ENCODE measurements at places on chromosomes 5 and 9.

DNA sequence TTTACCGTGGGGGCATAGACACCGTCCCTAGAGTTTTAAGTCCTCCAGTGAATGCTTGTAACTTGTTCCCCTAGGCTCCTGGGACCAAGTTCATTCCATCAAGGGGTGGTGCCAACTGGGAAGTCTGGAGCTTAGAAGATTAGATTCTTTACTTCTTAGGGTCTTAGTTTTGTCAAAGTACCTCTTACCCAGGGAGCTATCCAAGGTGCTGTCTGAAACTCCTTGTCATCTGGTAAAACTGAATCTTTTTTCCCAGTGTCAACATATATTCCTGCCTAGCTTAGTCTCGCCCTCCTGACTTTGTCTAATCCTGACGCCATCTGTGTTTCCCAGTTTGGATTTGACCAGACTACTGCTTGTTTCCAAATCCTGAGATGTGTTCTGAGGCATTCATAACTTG is 41.6 kb downstream of the MAMDC2 start:
- DNase-seq, result no peak

- DNase-seq, result no peak
Measured at GRCh38 chr5:77259476-77259875, 49.0 kb downstream of the PDE8B start.

DNA sequence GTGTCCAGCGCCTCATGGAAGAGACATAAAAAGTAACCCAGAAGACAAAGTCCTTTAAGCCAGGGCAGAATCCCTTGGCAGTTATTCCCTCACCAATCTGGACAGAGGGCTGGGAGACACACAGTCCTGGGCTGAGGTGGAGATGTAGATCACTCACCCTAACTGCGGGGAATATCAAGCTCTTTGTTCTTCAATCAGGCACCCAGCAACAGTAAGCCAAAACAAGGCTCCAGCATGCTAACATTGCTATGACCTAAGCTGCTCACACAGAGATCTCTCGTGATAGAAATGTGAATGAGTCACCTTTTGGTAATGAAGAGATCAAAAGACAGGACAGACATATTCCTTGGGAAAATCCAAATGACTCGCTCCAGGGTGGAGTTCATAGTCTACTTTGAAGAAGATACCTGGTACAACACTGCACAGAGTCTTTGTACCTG is 101.3 kb downstream of the FBN2 start:
- no peak for DNase-seq

DNA sequence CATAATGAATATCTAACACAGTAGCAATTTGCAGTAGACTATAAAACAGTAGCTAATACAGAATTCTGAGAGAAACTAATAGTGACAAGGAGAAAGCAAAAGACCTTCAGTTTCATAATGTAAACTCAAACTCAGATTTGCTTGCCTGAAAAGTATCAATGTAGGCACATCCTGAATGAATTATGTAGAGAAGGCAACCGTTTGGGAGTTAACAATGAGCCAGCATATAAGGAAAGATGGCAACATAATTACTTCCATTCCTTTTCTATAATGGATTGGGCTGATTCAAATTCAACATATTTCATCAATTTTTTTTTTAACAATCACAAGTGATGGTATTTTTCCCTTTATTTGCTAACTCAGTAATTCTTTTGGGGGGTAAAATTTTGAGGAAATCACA is 261.6 kb downstream of the SEMA5A start:
- no peak for DNase-seq

DNA sequence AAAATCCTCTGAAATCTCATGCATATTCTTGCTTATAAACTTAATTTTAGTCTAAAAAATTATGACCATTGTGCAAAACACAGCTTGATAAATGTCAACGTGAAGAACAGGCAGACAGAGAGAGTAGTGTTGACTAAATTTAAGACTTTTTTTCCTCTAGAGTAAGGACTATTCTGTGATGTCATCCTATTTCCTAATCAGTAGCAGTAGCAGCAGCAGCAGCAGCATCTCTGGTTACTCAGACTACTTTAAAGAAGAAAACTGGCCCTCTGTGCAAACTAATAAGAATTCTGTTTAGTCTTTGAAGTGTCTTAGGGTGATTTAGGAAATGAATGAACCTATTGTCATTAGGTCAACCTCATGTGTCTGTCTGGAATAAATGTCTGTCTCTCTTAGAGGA is 403.0 kb downstream of the HINT1 start:
- DNase-seq, result no peak

GRCh38 chr5:55338092-55338613 is 30.4 kb downstream of the MTREX start:
- no peak for DNase-seq

DNA sequence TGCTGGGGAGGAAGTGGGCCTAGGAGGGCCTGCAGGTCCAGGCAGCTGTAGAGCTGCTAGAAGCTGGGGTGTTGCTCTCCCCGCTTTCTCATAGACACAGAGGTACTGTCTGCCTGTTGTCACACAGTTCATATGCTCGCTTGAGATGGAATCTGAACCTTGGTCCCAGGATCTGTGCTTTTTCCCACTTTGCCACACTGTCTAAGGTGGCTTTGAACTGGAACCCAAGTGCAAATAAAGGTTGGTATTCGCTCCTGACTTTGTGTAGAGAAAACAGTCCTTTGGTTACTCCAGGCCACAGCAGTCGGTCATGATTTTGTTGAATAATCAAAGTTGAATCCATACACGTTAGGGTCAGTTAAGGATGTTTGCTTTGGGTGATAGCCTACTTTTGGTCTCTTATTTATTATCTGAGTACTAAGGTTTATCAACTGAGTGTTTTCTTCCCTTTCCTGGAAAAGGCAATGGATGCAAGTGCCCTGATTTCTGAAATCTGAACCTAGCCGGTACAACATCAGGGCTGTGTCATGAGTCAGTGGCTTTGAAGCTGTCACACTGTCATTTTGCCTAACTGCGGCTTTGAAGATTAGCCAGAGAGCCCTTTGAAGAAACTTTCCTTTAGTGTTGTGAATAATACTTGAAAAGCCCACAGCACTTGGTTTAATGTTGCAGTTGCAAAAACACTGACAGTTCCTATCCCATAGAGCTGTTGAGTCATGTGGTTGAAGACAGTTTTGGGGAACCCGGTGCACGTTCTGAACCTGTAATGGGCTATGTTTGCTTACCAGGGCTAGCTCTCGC is 41.3 kb downstream of the HABP4 start:
- DNase-seq, result no peak

- DNase-seq, result no peak
Measured at GRCh38 chr5:130678637-130679036, 486.4 kb downstream of the HINT1 start.

- no peak for DNase-seq
Measured at GRCh38 chr5:68268101-68268851, 52.7 kb downstream of the PIK3R1 start.

DNA sequence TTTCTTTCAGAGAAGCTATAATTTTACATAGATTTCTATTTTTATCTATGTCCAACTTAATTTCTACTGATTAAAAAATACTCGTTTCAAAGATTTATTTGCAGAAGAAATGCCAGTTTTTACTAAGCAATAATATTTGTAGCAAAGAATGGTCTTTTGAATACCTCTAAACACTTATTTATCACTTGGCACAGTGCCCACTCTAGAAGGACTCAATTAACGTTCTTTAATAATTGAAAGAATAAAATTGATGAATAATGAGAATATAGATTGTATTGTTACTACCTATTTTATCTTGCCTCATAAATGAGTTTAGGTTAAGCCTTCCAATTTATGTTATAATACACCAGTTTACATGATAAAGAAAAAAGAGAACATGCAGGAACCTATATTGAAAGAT is 889.7 kb upstream of the CDH9 start:
- no peak for DNase-seq

- no peak for DNase-seq
Measured at GRCh38 chr9:112119225-112120029, 55.7 kb downstream of the SUSD1 start.

- DNase-seq, result no peak
Measured at GRCh38 chr5:143128412-143129071, 274.9 kb downstream of the NR3C1 start.

DNA sequence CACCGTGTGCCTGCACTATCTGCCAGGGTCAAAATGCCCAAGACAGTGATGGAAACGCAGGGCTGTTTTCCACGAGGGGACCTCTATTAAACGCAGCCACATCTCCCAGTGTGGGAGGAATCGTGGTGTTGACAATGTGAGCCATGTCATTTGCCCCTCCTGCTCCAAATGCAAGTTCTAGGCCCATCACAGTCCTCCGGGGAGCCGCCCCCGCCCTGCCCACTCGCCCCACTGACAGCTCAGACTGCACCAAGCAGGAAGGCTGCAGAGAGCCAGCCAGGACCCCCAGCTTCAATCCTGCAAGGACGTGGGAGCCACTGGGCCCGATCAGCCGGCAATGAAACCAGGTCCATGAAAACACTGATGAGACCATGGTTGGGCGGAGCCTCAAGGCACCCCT is 85.9 kb downstream of the VAV2 start:
- no peak for DNase-seq

DNA sequence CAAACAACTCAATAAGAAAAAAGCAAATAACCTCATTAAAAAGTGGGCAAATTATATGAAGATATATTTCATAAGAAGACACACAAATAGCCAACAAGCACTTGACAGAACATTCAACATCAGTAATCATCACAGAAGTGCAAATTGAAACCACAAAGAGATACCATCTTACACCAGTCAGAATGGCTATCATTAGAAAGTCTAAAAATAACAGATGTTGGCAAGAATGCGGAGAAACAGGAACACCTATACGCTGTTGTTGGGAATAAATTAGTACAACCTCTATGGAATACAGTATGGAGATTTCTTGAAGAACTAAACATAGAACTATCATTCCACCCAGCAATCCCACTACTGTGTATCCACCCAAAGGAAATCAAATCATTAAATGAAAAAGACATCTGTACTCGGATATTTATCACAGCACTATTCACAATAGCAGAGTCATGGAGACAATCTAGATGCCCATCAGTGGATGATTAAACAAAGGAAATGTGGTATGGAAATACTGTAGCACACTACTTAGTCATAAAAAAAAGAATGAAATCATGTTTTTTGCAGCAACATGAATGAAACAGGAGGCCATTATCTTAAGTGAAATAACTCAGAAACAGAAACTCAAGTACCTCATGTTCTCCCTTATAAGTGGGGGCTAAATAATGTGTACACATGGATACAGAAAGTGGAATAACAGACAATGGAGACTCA is 106.8 kb upstream of the FST start:
- DNase-seq, result no peak

- no peak for DNase-seq
Measured at GRCh38 chr9:112608851-112609250, 109.1 kb downstream of the INIP start.

DNA sequence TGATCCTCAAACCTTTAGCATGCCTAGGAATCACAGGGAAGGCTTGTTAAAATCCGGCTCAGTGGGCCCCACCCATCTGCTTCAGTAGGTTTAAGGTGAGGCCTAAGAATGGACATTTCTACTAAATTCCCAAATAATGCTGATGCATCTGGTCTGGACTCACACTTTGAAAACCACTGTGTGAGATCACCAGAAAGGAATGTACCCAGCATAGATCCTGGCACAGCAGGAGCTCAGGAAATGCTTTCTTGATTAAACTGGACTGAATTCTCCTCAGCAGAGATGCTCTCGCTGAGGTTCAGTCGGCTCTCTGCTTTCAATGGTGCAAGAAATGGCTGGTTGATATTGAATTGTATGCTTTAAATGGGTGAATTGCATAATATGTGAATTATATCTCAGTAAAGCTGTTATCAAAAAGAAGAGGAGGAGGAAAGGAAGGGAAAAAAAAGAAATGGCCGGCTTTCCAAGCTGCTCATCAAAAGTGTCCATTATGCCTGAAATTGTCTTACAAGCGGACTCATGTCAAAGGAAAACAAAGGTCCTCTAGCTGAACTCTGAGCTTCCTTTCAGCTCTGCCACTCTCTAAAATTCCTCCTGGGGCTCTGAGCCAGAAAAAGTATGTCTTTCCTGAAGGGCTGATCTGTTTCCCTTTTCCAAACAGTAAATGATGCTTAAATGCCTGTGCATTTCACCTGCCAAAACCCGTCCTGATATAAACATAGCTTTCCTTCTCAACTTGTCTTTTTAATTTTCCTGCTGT is 77.6 kb upstream of the SAP30L start:
- DNase-seq, result no peak

GRCh38 chr5:136724161-136724560 is 358.8 kb upstream of the TRPC7 start:
- no peak for DNase-seq

DNA sequence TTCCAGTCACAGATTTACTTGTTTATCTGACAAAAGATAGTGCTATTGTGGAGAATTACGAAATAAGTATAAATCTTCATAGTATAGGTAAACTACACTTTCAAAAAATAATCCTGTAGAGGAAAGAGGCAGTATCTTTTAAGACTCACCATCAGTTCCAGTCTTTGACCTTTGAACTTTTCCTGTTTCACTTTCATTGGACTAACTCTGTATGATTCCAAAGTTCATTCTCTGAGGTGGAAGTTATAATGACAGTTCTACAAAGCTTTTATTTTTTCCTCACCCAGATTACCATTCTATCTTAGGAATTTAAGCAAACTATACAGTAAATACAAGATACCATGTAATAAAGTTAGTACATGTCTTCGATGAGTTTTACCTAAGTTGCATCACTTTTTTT is 901.3 kb upstream of the SEMA6A start:
- DNase-seq, result no peak

DNA sequence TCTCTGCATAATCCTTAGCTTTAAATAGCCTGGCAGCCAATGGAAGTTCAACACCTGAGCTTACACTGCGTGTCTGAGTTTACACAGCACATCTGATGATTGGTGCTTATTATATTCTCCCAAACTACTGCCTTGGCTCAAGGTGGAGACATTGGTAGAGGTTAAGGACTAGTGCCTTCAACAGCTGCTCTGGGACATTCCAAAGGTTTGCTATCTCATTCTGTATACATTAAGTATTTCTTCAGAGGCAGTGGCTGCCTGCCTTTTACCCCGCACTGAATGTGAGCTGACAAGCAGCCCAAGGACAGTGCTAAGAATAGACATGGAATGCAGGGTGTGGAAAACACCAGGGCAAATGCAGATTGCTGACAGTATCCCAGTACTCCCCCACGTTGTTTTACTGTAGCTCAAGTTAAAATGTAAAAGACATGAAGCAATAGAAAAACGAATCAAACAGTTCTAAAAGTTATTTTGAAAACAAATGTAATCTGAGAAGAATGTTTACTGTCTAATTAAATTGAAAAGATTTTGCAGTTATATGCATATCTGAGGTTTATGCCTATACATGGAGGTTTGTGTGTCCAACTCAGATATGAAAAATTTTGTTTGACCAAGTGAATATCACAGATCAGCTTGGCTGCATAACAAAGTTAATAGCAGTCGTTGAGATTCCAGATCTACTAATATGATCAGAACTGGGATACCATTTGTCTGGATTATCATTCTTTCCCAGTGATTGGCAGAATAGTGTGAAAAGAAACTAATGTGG is 1.8 kb downstream of the HSPB3 start:
- no peak for DNase-seq

Data from esophagus squamous epithelium (tissue), 5 donors.